ENCODE measurements at places on chromosomes 1 and 21.

- DNase-seq = no peak
Observed at GRCh38 chr1:169160845-169161495, 54.5 kb downstream of the ATP1B1 start.

- DNase-seq = no peak
Observed at GRCh38 chr1:54409156-54410142, 3.3 kb upstream of the SSBP3 start.

GRCh38 chr21:44054710-44055109 lies 42.6 kb downstream of the TRAPPC10 start:
- DNase-seq = no peak

DNA sequence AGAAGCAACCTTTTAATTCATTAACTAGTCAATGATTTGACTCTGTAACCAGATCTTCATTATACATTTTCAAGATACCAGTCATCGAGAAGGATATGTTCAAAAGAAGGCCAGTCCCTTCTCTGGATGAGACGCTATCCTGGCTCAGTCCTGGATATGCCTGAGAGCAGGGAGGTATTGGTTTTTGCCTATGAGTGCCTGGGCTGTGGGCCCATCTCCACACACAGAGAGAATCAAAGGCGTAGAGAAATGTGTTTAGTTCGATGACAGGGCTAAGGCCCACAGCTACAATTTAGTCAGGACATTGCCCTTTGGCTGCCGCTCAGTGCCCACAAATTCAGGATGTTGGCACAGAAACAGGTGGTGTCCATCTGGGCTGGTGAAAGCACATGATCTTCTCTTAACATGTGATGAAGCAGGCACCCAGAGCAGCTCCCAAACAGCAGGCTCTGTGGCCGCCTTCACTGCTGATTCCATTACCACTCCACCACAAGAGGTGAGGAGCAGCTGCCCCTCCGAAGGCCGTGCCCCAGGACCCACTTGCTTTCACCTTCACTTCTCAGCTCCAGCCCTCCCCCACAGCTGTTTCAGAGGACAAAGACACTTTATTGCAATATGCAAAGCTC lies 24.7 kb downstream of the ACKR1 start:
- DNase-seq = no peak

DNA sequence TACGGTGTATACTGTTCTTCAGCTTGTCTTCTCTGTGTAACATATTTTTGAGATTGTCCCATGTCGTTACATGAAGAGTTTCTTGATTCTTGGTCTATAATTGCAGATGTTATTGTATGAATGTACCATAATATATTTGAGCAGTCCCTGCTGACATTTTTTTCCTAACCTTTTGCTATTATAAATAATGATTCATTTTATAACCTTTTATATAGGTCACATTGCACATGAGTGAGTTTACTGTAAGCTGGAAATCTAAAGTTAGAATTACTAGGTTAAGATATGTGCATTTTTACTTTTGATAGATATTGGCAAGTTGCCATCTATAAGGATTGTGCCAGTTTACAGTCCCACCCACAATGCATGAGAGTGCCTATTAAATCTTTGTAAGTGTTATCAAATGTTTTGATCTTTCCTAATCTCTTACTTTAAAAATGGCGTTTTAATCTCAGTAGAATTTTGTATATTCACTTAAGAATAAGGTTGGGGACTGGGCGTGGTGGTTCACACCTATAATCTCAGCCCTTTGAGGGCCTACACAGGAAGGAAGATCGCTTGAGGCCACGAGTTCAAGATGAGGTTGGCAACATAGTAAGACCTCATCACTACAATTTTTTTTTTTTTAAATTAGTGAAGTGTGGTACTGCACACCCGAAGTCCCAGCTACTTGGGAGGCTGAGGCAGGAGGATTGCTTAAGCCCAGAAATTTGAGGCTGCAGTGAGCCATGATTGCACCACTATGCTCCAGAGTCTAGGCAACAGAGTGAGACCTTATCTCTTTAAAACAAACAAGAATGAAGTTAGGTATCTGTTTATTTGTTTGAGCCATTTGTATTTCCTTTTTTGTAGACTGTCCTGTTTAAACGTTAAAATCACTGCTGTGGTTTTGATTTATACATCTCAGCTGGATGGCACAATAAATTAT lies 36.5 kb downstream of the ZMYM1 start:
- no peak for DNase-seq

- no peak for DNase-seq
Observed at GRCh38 chr1:177998696-177999631, 29.1 kb upstream of the SEC16B start.

- DNase-seq = no peak
Observed at GRCh38 chr1:166907051-166907450, 31.0 kb upstream of the TADA1 start.

- no peak for DNase-seq
Observed at GRCh38 chr1:87115317-87115890, 201.0 kb downstream of the HS2ST1 start.

- DNase-seq = no peak
Observed at GRCh38 chr1:111882559-111882958, 106.9 kb downstream of the KCND3 start.

GRCh38 chr21:14353726-14354125 lies 29.2 kb downstream of the HSPA13 start:
- DNase-seq = no peak

- no peak for DNase-seq
Observed at GRCh38 chr1:198520524-198521254, 19.8 kb downstream of the ATP6V1G3 start.

DNA sequence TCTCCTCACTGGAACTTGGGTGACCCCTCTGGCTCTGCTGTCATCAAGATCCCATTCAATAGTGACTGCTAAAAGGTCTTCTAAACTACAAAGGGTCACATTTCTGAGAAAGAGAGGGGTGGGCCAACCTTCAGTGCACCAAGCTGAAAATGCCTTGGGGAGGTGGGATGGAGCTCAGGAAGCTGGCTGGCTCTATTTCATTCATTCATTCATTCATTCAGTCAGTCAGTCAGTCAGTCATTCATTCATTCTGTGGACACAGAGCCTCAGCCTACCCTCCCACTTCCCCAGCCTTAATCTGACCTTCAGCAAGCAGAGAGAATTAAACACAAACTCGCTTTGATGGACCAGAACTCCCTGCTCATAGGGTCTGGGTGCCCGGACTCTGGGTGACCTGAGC lies 11.7 kb downstream of the RUNX3 start:
- DNase-seq = no peak

- DNase-seq = no peak
Observed at GRCh38 chr1:28113242-28113572, 24.8 kb upstream of the EYA3 start.

- no peak for DNase-seq
Observed at GRCh38 chr1:215076322-215076721, 6.2 kb upstream of the KCNK2 start.

DNA sequence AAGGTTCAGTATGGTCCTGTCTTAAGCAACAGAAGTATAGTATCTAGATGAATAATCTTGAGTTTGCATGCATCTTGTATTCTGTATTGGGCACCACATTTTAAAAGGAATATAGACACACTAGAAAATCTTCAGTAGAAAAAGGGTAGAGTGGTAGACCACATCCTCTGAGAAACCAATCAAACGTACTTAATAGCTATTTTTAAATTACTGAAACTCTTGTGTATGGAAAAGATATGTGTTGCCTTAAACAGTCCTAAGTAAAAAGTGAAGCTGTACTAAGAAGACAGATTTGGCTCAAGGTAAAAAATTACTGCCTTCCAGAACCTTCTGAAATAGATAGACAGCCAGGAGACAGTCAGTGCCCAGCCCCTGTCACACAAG lies 3.1 kb downstream of the CTXND2 start:
- DNase-seq = no peak

DNA sequence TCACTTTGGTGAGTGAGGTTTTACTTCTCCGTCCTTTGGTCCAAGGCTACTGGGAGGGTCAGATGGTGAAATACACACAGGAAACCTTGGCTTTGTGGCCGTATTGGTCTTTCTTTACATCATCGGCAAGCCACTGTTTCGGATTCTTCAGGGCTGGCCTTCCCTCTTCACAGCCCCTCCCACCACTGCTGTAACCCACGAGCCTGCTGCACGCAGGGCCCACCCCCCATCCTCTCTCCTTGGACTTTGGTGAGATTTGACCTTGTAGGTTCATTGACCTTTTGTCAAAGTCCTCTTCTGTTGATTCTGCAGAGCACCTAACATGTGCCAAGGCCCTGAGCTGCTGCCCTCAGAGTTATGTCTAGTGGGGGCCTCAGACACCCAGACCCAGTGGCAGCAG lies 328.6 kb downstream of the CAMTA1 start:
- no peak for DNase-seq

DNA sequence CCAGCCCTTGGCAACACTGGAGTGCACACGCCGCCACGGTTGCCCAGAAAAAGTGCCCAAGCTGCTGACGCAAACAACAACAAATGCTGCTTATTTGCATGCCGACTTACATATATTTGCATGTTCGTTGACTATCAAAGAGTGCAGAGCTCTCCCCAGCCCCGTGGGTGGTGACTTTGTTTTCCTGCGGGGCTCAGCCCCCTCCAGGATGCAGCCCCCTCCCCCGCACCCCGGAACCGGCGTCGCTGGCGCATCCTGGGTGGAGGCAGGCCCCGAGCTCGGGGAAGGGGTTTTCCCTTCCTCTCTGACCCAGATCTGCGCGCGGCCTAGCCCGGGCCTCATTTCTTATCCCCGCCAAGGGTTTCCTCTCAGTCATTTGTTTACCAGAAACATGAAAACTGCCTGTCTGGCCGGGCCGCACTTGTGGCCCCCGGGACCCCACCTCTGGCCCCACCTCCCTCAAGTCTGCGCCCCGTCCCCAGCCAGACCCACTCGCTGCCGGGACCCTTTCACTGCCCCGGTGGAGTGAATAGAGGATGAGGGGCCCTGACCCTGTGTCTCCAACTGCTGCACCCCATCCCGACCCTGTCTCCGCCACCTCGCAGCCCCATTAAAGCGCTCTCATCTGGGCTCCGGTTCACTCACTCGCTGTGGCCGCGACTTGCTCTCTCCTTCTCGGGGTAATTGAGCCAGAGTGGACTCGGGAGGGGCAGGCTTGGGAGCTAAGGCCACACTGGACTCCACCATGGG lies 5.5 kb downstream of the TNFRSF25 start:
- peak; percentile 55 for DNase-seq

- no peak for DNase-seq
Observed at GRCh38 chr1:209624558-209625549, 27.4 kb downstream of the LAMB3 start.

DNA sequence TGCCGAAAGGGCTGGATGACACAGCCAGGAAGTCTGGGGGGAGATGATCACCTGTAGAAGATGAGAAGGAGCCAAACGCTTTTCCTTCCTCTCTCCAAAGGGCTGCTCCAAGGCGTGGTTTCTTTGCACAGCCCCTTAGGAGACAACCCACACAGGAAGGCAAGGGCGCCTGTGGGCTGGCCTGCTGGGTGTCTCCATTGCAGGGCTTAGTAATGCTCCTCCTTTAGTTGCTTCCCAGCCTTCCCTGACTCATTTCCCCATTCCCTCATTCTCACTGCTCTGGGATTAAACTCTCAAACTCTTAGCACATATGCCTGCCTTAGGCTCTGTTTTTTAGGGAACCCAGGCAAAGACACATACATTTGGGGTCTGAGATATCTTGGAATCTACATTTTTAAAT lies 1.7 kb upstream of the CLCA1 start:
- DNase-seq = no peak

DNA sequence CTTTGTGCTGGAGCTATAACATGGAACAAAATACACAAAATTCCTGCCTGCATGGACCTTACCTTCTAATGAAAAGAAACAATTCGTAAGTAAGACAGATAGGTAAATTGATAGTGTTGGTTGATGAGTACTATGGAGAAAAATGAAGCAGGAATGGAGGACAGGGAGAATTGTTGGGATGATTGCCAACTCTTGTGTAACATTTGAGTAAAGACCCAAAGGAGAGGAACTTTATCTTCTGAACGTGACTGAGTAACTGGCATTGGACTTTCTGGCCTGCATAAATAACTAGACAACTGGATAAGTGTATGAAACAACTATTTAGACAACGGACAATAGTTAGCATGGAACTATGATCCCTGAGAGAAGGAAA lies 6.8 kb upstream of the EFCAB14 start:
- DNase-seq = no peak

GRCh38 chr1:3329640-3330281 lies 124.7 kb upstream of the ARHGEF16 start:
- DNase-seq = no peak

- no peak for DNase-seq
Observed at GRCh38 chr1:207396168-207396746, 57.9 kb upstream of the CR2 start.

GRCh38 chr1:22340066-22340465 lies 111.6 kb upstream of the ZBTB40 start:
- no peak for DNase-seq

DNA sequence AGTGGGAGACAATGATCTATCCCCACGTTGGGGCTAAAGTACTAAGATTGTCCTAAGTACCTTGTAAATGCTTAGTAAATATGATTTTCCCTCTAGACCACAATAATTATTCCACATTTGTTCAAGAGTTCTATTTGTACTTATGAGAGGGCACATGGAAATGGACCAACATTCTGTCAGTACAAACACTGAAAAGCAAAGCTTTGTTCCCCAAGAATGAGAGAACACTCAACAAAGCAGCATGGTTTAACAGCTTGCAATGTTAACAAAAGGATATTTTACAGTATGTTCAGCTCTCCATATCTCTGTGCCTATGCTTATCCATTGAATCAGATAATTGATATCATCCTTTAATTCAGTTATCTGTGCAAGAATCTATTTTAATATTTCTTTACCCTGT lies 35.4 kb downstream of the RBM11 start:
- no peak for DNase-seq

GRCh38 chr1:1625404-1625775 lies 6.6 kb upstream of the MMP23B start:
- DNase-seq = no peak

GRCh38 chr1:114735479-114735878 lies 18.9 kb upstream of the NRAS start:
- DNase-seq = no peak

- no peak for DNase-seq
Observed at GRCh38 chr1:160993544-160994193, 27.3 kb downstream of the F11R start.

DNA sequence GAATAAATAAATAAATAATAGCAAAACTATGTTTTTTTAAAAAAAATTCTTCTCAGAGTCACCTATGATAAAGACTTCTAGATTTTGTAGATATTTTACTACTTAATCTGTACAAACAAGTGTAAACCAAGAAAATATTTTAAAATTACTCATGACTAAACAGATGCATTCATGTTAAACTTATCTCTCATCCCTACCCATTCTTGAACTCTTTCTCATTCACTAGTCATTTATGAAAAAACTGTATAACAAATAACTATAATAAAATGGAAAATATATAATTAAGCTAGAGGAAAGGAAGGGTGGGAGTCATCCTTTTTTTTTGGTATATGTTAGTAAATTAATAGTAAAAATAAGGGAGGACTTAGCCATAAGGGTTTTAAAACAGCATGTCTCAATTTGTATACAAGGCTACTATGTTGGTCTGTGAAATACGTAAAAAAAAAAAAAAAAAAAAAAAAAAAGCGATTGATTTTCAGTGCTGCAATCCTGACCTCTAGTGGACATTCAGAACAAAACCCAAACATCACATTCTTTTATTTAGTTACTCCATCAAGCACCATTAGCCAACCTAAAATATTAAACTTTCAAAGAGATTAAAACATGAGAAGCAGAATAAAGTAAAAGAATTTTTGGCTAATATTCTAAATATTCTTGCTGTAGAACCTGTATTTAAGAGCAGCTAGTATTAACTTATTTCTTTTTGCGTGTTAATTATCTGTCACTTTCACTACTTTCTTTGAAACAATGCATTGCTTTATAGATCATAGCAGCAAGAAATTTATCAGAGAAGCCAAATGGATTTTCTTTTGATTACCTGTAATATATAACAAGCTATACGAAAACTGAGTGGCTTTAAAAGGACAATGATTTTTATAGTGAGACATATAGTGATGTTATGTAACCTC lies 255.8 kb upstream of the CACYBP start:
- no peak for DNase-seq
